ENCODE measurements at places on chromosomes 5 and 9.

DNA sequence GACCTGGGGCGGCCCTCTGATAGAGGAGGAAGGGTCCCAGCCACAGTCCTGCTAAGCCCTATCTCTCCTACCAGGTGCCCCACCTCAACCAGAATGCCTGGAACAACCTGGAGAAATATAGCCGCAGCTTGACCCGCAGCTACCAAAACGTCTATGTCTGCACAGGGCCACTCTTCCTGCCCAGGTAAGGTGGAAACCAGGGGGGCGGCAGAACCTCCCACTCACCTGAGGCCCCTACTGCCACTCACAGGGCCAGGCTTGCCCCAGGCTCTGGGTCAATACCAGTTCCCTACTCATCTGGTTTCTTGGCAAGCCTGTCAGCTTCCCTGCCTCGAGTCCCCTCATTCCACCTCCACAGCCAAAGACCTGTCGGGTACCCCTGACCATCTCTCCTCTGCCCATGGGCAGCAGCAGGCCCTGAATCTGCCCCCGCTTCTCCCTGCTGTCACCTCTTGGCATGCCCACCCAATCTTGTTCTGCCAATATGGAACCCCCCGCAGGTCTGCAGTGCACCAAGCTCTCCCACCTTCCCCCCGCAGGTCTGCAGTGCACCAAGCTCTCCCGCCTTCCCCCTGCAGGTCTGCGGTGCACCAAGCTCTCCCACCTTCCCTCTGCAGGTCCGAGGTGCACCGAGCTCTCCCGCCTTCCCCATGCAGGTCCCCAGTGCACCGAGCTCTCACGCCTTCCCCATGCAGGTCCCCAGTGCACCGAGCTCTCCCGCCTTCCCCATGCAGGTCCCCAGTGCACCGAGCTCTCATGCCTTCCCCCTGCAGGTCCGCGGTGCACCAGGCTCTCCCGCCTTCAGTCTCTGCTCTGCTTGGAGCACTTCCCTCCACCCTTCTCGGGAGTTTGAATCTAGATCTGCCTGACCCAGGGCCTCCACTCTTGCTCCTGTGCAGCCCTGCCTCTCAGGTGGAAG lies 2.6 kb downstream of the ENDOG start:
- DNase-seq, result no peak

GRCh38 chr5:855771-856530 lies 5.2 kb upstream of the ZDHHC11 start:
- DNase-seq, result no peak

- DNase-seq, result no peak
Observed at GRCh38 chr9:11349187-11349586, 736.4 kb upstream of the PTPRD start.

DNA sequence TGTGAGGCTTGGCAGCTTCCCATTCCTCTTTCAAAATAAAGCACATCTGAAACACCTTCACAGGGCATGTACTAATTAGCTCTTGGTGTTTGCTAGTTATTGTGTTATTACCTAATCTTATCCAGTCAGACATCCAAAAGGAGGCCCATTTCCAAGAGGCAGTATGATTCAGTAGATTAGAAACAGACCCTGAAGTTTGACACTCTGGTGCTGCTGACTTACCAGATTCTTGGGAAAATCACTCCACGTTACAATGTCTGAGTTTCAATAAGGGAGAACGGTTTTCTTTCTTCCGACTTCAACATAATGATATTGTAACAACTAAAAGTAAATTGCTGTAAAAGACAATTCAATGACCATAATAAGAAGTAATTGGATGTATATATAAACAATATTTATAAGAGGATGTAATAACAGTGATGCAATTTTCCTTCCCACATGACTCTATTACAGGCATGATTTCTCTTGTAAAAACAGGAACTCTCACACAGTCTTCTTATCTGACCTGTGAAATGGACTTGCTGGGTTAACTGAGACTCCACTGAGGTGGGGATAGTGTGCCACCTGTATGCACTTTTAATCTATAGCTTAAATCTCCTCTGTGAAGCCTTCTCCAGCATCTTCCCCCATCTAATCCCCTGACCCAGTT lies 181.3 kb upstream of the ELL2 start:
- no peak for DNase-seq

DNA sequence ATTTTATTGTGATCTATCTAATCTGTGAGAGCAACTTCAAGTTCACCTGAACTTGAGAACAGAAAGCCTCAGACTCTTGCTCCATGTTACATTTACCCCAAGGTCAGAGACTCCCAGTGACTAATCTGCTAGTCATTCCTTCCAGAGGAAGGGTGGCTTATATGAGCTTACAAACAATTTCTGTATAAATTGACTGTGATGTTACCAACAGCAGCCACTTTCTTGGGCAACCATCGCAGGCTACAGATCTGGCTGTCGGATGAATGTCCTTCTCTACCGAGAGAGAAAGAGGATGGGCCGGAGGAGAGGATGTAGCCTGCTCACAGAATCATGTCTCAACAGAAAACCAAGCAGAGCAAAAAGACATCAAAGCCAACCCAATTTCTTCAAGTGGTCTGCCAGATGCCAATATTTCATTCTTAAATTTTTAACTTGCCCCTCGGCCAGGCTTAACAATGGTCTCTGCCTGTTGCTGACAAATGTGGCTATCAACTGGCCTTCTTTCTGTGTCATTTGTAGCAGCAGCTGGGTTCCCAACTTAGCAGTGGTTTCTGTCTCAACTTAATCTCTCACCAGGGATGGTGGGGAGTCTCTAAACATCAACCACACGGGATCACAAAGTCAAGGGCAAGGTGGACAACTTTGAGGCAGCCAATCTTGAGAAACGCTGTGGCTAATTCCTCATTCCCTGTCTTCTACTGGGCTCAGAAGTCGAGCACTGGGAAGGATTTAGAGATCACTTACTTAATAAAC lies 81.3 kb downstream of the RAPGEF1 start:
- DNase-seq, result peak; percentile 78

- no peak for DNase-seq
Observed at GRCh38 chr5:9582406-9582805, 36.5 kb upstream of the SEMA5A start.

- no peak for DNase-seq
Observed at GRCh38 chr5:62306323-62306895, 403 bp downstream of the KIF2A start.

- no peak for DNase-seq
Observed at GRCh38 chr9:101671567-101671966, 66.9 kb downstream of the GRIN3A start.

GRCh38 chr5:61273279-61273975 lies 58.6 kb upstream of the ZSWIM6 start:
- no peak for DNase-seq

DNA sequence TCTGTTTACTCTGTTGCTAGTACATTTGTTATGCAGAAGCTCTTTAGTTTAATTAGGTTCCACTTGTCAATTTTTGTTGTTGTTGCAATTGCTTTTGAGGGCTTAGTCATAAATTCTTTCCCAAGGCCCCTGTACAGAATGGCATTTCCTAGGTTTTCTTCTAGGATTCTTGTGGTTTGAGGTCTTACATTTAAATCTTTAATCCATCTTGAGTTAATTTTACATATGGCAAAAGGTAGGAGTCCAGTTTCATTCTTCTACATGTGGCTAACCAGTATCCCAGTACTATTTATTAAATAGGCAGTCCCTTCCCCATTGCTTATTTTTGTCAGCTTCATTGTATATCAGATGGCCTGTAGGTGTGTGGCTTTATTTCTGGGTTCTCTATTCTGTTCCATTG lies 792.4 kb downstream of the PTPRD start:
- no peak for DNase-seq

DNA sequence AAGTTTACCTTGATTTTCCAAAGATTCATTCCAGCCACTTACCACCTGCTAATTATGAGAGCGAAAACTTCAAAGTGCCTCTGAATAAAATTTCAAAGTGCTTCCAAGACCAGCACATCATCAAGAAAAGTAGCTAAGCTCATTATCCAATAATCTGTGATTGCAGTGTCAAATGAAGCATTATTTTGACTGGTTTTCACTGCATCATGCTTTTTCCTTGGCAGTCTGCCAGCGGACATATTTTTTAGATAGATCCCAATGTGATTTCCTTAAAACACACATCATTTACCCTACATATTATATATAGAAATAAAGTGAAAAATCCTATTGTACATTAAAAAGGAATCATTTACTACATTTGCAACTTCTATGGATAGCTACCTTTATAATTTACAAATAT lies 508.6 kb upstream of the FAM174A start:
- DNase-seq, result no peak

All from activated CD4-positive, alpha-beta T cell treated with anti-CD3 and anti-CD28 coated beads, Interleukin-2, Interleukin-4, amounts not matched to agents 100 ng/mL and 50 ng/mL, durations not matched to agents 16 hours and 8 hours (primary cell).